Activated naive CD4-positive, alpha-beta T cell (primary cell): ENCODE measurements at places on chromosomes 16 and 17.

DNA sequence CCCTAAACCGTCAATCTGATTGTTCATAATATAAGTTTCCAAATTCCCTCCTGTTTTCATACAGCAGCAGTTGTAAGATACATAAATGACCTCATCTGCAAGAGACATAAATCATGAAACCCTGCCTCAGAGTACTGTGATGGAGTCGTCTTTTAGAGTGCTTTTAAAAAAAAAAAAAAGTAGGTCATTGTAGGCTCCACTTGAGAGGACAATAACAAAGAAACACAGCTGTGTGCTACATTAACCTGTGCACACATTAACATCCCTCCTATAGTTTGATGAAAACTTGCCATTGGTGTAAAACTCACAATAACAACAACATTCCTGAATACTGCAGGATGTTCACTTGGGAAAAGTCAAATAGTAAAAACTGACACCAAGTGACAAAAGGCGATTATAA lies 56.5 kb downstream of the XPO6 start:
- DNase-seq: no peak

DNA sequence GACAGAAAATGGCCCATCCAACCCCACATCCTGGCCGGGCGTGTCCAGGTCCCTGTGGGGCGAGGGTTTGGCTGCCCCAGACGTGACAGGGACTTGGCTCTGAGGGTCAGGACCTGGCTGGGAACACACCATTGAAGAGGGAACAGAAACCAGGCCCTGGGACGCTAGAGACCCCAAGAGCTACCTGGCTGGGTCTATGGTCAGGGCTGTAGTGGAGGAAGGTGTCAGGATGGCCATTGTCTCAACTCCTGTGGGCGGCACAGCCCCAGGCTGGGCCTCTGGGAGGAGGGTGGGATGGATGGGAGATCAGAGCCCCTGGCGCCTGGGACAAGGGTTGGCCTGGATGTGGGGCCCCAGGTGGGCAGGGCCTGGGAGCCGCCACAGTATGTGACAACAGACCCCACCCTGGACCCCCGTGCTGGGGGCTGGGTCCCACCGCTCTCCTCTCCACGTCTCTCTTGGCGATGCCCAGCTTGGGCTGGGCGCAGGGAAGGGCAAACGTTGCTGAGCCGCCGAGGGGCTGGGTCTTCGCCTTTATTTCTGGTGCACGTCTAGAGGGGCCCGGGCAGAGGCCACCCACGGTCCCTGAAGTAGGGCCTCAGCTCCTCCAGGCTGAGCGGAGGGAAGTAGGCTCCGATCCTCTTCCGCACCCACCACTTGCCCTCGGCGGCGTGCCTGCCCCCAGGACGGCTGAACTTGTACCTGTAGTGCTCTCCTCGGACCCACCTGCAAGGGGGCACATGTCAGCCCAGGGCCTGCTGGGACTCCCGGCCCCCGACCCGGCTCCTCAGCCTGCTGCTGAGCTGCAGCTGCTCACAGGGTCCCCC lies 53.7 kb upstream of the GNG13 start:
- DNase-seq: no peak

DNA sequence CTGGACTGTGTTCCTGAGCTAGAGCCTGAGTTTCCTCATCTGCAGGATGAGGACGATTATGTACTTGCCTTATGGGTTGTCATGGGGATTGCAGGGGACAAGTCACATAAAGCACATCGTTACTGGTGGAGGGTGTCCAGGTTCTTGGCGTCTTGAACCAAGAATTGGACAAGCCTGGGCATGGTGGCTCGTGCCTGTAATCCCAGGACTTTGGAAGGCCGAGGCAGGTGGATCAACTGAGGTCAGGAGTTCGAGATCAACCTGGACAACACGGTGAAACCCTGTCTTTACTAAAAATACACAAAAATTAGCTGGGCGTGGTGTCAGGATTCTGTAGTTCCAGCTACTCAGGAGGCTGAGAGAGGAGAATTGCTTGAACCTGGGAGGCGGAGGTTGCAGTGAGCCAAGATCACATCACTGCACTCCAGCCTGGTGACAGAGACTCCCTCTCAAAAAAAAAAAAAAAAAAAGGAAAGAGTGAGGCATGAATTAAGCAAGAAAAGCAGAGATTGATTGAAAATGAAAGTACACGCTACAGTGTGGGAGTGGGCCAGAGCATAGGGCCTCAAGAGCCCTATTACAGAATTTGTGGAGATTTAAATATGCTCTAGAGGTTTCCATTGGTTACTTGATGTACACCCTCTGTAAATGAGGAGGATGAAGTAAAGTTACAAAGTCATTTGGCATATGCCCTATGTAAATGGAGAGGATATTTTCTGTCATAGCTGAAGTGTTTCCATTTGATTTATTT lies 30.7 kb downstream of the ADGRG5 start:
- DNase-seq: no peak

DNA sequence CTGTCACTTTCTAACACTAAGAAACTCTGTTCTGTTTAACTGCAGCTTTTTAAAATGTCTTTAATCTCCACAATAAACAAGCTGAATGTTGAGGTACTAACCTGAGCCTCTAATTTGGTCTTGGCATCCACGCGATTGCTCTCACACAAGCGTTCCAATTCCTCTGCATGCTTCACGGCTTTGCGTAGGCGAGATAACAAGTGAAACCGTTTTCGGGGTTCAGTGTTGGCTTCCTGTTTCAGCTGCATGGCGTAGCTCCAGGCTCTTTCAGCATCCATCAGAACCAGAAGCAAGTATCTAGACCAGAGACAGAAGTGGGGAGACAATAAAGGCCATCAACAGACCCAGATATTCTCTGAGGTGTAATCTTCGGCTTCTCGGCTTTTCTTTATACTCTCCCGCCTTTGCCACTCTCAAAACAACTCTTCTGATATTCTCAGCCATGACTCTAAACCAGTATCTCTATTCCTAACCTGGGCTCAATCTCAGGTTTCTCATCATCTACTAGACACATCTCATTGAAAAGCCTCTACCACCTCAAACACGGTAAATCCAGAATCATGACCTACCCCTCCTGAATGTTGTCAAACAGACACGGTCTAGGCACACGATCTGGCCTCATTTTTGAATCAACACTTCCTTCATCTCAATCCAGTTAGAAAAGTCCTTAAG lies 8.3 kb downstream of the SRP68 start:
- no peak for DNase-seq

DNA sequence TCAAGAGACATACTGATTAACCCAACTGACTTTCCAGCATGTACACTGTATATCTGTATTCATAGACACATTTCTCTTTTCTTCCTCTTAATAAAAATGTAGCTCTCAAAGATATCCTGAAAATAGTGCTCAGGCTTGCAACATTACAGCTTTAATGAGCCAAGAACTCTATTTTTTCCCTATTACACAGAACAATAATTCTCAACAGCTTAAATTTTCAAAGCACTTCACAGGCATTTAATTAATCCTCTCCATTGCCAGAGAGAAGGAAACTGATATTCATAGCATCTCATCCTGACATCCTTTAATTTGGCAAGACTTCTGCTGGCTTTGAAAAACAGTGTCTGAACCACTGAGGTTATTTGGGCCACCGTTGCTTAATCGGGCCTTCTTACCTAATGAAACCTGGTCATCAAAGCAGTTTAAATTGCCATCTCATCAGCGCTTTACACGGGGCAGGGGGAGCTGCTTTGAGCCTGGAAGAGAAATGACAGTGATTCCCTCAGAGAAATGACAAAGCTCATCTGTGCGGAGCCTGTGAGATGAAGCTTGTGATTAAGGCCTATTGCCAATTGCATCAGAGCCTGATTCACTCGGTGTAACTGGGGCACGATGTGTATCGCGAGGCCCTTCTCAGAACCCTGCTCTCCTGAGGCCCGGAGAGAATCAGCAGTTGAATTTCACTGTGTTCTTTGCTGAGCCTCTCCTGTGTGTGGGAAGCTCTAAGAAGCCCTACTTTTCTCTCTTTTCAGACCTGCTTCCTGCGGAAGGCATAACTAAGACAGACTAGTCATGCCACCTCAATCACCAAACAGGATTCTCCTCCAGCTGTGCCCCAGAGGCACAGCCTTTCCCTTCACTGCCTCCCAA lies 8.5 kb upstream of the SIAH1 start:
- DNase-seq: no peak

DNA sequence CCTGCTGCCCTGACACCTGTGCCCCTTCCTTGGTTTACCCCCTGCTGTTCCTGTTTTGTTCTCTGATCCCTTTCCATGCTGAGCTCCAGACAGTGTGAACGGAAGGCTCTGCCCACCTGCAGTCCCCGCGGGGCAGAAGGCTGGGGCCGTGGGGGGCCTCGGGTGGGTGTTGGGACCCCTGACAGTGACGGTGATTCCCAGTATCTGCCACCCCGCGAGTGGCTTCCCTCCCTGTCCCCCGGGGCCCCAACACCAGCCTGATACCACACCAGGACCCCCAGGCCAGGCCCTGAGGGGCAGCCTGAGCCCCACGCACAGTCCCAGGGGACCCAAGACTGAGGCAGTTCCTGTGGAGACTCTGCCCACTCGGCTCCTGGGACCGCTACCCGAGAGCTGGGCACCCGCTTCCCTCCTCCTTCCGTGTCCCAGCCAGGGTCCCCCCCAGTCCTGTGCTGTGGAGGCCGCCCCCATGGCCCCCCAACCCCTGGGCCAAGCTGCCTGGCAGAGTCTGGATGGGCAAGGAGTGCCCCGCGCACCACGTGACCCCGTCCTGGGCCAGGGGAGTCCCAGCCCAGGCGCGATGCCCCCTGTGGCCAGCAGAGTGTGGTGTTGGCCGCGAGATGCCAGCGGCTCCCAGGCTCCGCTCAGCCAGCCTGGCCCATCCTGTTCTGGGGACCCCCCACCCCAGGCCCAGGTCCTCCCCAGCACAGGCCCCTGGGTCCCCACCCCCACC lies 10.0 kb upstream of the C1QTNF8 start:
- no peak for DNase-seq

DNA sequence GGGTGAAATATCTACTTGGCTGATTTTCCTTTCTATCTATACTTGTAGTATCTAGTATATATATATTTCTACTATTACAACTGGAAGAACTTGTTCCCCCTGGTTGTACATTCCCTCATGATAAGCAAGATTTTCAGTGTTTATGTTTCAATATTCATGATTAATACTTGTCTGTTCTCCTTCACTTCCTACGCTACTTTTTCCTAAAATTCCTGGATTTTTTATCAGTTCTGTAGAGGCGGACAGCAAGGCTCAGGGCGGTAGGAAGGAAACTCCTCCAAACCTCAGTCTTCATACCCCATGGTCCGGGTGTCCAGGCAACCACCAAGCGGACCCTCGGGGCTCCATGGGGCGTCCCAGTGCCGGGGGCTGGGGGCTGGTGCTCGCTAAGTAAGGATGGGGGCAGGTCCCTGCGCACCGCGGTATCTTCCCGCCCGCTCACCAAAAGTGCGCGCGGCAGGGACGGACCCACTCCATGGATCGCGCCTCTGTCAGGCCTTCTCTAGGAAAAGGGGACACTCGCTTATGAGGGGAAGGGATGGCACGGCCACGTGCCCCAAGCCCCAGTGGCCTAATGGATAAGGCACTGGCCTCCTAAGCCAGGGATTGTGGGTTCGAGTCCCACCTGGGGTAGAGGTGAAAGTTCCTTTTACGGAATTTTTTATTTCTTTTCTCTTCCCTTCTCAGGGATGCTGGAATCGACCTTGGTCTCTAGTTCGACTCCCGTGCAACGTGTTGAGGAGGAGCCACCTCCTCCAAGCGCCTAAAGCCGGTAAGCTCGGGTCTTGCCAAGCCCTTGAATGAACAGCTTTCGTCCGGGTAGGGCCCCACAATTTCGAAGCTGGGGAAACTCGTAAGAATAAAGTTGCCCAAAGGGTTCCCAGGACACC lies 13.2 kb downstream of the ATP5PD start:
- DNase-seq: peak; percentile 72

- DNase-seq: no peak
Observed at GRCh38 chr17:20281860-20282259, 185.5 kb downstream of the LGALS9B start.

DNA sequence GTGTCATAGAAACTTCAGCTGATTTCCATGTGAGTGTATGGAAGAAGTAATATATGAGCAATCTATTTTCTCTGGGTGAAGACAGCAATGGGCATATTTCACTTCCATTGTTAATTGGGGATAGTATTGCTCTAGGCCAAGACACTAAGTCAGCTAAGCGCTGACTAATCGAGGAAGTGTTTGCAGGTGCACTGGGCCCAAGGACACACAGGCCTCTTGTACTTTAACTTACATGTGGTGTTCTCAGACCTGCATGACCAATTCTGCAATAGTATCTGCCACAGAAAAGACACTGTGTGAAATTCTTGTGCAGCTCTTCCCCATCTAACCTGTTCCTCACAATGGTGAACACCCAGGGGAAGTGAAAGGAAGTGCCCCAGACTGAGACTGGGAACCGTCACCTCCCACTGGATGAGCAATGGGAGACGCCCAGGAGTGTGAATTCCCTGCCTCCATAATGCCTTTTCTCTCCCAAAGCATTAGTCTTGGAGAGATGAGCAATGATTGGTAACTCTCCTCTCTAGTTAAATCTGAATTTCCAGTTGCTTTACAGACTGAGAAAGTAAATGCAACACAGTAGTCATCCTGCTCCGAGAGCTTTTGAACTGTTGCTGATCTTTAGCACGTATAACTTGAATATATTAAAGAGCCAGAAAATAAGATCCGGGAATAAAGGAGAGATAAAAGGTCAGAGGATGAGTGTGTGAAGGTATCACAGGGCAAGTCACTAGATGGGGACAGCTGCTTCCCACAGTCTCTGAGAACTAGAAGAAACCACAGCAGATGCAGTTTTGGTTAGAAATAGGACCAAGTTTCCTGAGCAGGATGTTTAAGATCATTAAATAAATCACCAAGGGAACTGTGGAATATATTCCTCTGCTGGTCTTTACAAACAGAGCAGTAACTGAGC lies 82.6 kb downstream of the CDK5R1 start:
- DNase-seq: no peak

DNA sequence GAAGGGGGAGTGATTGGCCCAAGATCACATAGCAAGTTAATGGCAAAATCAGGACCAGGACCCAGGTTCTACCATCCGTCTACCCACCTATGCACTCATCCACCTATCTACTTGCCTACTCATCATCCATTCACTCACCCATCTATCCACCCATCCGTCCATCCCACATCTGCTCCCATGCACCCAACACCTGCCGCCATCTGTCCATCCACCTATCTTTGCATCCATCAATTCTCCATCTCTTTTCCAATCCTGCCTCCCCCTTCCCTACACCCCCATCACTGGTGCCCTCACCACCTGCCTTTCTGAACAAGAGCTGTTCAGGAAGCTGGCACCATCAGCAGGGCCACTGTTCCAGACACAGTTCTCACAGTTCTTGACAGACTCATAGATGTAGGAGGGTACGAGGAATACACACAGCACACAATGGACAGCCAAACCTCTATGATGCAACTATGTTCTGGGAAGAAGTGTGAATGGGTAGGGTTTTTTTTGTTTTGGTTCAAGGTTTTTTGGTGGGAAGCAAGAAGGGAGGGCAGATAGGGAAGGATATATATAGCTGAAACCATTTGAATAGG lies 4.5 kb downstream of the SAMD14 start:
- no peak for DNase-seq

GRCh38 chr16:74657870-74658642 lies 8.6 kb downstream of the RFWD3 start:
- no peak for DNase-seq
